ENCODE measurements at places on chromosomes 13 and 19.

DNA sequence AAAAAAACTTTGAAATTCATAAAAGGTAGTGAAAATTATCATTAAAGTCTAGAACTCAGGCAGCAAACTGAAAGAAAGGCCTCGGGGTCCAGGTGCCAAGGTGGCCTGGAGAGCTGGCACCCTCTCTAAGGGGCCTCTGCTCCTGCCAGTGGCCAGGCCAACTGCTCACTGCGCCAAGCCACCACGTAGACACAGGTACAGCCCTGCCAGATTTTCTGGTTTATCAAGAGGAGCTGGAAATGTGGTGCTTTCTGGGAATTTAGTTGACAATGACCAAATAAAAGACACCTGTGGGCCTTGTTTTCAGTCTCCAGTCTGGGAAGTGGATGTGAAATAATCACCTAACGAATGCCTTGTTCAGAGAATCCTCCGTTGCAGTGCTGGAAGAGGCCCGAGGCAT, 22.8 kb downstream of the ZNF574 start:
- DNase-seq: no peak

- DNase-seq: no peak
Measured at GRCh38 chr13:103187721-103188156, 121.5 kb upstream of the SLC10A2 start.

DNA sequence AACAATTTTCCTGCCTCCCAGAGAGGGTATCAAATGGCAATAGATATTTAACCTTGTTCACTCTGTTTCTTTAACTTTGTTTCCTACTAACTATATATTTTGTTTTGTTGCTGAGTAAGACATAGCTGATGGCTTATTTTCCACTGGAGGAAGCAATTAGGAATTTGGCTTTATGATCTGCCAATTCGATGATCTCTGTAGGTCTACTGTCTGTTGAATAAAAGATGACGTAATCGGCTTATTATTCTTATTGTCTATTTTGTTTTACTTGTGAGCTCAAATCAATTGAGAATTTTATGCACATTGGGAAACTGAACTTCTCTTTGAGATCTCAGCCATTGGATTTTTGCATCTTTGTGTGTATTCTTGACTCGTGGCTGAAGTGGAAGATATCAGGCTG, 862.6 kb downstream of the EFNB2 start:
- DNase-seq: no peak

GRCh38 chr19:10417541-10418234, 2.6 kb upstream of the PDE4A start:
- DNase-seq: no peak

- DNase-seq: no peak
Measured at GRCh38 chr19:52896431-52897137, 851 bp downstream of the ZNF320 start.

DNA sequence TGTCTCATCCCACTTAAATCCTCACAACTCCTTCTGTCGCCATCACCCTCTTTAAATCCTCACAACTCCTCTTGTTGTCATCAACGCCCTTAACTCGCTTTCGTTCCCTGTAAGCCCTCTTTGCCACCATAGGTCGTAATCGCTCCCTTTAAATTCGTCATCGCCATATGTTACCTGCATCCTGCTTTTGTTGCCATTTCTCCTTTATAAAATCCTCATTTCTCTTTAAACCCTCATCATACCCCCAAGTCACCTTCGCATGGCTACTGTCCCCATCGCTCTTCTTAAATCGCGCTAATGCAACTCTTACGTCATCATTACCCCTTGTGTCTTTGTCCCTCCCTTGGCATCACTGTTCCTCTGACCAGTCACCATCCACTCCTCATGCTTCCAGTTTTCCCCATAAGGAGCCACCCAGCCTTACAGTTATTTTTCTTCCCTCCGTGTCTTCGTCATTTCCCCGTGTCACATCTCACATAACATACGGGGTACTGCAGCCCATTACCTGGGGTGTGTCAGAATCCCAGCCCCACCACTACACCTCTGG, 539 bp downstream of the PLD3 start:
- no peak for DNase-seq

DNA sequence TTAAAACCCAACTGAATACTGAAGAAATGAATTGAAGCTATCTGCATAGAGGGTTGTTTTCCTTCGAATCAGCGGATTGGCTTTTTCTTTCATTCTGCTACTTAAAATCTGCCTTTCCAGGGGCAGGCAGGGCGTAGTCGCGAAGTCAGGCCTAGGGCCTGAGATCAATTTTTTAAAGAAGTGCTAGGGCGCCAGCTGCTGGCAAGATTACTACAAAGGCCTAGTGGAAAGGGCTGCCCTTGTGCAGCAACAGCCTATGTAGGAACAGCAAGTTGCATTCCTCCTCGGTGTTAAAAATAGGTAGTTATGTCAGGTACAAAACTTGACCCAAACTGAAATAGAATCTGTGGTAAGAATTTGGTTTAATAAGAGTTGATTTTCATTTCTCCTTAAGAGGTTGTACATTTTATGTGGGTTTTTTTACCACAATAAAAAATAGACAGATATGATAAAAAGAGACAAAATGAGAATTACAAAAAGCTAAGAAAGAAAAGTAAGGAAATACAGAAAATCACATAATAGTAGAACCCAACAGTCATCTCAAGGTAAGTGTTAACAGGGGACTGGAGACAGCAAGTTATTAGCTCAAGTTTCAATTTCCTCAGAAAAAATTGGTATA, 9.5 kb upstream of the URAD start:
- no peak for DNase-seq

Measured in GM12892 (cell line).